Cortex of kidney (tissue), 1 donor: ENCODE measurements at places on chromosomes 1 and 21.

DNA sequence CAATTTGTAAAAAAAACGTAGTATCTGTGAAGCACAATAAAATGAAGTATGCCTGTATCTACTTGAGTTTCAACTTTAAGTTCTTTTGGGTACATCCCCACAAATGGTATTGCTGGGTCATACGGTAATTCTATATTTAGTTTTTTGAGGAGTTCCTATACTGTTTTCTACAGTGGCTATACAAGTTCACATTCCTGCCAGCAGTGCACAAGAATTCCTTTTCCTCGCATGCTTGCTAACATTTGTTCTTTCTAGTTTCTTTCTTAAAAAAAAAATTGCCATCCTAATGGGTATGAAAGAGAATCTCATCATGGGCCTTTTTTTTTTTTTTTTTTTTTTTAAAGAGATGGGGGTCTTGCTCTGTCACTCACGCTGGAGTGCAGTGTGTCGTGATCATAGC, 41.9 kb downstream of the UCK2 start:
- DNase-seq = no peak

- no peak for DNase-seq
These were observed 41.1 kb downstream of the WNT9A start for GRCh38 chr1:227906550-227907071.

GRCh38 chr1:41404308-41404761, 43.1 kb downstream of the FOXO6 start:
- DNase-seq = no peak

DNA sequence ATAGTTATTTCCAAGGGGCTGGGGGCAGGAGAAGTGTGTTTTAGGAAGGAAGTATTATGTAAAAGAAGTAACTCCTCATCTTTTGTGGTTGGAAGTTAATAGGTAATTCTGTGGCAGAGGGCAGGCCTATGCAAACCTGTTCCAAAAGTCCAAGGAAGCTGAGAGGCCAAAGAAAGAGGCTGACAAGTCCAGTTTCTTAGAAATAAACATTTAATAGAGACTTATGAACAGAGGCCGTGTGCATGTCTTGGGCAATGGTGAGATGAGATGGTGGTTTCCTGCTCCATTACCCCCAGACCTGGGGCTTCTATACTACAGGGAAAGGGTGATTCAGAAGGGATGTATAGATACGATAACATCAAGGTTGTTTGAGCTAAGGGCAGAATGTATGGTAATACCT, 7.6 kb upstream of the CA14 start:
- no peak for DNase-seq

DNA sequence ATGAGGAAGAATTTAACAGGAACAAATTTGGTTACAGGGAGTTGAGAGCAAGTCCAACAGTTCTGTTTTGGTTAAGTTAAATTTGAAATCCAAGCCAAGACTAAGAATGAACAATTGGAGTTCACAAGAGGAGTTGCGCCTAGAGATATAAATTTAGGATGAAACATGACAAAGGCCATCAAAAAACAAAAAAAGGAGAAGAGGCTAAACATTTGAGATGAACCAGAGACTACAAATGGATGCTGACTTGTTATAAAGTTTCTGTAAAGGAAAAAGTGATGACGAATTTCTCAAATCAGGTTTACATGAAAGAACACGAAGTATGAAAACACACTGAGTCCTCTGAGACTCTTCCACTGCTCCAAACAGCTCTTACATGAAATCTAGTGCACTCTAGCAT, 575.6 kb downstream of the SMYD3 start:
- DNase-seq = no peak
